ENCODE measurements at places on chromosomes 7 and 10.

DNA sequence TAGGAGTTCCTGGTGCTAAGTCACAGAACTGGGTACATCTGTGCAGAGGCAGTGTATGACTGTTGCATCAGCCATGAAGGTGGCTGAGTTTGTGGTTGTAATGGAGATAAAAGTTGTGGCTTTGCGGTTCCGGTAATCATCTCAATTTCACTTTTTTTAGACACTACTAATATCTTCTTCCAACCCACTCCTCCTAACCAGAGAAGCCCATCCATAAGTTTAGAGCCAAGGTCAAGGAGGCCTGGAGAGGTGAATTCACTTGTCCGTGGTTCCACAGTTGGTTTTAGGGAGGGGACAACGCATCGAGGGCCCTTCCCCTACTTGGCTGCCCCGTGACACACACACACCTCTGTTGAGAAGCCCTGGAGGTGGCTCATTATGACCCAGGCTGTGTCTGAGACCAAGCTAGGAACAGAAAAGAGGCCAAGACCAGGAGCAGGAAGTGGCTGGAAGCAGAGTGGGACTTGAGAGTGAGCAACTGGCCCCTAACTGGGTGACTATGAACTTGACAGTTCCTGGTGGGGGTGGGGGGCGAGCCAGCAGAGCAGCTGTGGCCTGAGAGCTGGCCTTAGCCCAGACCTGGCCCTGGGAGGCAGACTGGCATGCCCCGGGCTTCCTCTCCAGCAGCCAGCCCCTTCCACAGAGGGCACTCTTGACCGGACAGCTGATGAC lies 66.8 kb upstream of the COL13A1 start:
- no peak for DNase-seq

DNA sequence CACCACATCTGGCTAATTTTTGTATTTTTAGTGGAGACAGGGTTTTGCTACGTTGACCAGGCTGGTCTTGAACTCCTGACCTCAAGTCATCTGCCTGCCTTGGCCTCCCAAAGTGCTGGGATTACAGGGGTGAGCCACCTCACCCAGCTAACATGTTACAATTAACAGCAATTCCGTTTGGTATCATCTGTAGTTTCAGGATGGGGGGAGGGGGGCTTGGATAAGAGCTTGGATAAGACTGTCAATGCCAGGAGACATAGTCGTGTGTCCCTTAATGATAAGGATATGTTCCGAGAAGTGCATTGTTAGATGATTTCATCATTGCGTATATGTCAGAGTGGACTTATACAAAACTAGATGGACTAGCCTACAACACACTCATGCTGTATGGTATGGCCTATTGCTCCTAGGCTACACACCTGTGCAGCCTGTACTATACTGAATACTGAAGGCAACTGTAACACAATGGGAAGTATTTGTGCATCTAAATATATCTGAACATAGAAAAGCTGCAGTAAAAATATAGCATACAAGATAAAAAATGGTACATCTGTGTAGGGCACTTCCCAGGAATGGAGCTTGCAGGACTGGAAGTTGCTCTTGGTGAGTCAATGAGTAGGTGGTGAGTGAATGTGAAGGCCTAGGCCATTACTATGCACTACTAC lies 103.9 kb upstream of the TNS3 start:
- no peak for DNase-seq

- DNase-seq, result peak; percentile 31
Observed at GRCh38 chr7:151382079-151382885, 27.6 kb downstream of the WDR86 start.

DNA sequence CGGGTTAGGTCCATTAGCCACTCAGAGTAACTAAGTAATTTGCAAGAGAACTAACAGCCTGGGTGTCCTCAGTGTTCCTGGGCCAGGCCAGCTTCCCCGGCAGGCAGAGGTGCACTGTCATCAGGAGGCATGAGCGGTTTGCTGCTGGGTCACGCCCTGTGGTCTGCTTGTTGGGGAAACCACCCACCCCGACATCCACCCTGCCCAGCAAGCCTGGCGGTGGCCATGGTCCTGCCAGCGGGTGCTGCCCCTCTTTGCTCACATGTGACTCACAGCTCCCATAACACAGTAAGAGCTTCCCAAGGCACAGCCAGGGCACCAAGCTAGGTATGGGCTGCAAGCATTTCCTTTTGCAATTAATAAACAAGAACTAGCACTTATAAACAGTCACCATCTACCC lies 75.9 kb downstream of the RGS10 start:
- no peak for DNase-seq

DNA sequence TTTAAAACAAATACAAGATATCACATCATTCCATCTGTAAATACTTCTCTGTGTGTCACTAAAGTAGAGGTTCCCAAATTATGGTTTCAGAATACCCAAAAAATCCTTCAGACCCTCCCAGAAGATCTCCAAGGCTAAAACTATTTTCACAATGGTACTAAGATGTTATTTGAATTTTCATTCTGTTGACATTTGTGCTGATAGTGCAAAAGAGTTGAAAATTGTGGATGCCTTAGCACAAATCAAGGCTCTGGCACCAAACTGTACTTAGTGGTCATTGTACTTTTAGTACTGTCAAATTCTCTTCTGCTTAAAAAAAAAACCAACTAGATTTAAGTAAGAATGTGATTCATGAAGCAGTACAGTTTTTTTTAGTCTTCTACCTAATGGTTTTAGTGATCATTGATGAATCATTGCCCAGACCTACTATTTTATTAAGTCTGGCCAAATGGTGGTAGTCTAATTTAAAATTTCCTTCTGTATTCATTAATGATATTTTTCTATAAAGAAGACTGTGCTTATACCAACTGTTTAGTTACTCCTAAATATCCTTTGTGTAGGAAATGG lies 50.5 kb downstream of the TPST1 start:
- DNase-seq, result no peak

GRCh38 chr10:88964869-88965415 lies 12.4 kb upstream of the ACTA2 start:
- no peak for DNase-seq

DNA sequence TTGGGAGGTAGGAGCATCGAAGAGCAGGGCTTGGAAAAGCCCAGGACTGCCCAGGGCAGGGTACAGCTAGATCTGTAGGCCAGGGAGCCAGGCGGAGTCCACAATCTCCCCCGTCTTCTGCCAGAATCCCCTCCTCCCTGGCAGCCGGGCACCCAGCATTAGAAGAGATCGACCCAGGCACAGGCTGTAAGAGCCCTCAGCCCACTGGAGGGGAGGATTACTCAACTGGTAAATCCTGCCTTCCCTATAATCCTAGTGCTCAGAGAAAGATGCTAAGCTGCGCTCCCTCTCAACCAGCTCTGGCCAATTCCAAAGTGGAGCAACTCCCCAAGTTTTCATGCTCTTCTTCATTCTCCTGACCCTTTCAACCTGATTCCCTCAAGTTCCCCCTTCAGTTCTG lies 3.2 kb downstream of the SPOCK2 start:
- DNase-seq, result no peak

- DNase-seq, result no peak
Observed at GRCh38 chr10:113202011-113202410, 252.0 kb downstream of the TCF7L2 start.

GRCh38 chr10:33861833-33862232 lies 527.4 kb upstream of the NRP1 start:
- no peak for DNase-seq

- DNase-seq, result no peak
Observed at GRCh38 chr10:37643187-37643586, 214.2 kb downstream of the ZNF248 start.

- no peak for DNase-seq
Observed at GRCh38 chr10:624605-625332, 64.7 kb downstream of the DIP2C start.

DNA sequence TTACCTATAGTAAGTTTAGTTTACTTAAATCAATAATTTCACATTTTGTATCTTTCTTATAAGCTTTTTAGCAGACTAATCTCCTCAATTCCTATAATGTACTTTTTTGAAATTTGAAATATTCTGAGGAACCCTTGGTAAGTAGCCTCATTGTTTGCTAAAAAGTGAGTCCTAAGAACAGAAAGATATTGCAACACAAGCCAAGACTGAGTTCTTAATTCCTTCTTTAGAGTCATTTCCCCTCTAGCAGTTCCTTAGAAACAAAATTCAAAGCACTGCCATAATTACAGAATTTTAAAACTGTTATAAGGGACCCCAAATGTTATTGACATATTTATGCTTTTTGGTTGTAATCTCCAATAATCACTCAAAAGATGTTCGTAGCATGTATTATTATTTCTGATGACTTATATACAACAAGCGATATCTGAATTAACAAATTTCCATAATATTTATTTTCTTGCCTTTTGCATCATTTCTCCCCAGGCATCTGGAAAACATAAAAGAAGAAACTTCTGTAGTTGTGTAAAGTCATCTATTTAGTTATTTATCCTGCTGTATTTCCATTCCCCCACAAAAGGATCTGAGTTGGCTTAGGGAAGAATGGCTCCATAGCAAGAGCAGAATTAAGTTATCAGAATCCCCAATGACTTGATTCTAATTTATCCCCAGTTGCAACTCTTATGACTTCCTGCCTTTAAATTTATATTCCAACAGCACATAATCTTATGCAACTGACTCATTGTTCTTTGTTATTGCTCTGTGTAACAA lies 67.8 kb downstream of the TMEM26 start:
- DNase-seq, result no peak

DNA sequence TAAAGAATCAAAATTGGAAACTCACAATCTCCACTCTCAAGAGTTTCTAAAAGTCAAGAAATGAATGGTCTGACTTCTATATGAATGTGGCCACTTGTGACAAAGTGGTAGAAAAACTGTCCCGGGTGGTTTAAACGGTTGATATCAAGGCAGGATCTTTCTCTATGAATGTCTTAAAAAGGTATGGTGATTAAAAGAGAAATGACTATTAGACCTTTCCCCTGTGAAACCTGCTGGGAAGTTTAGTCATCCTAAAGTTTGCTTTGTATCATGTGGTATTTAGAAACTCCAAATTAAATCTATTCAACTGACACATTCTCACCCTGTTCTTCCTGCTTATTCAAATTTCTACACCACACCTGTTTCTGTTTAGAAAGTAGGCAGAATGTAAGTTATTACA lies 492.5 kb downstream of the XPNPEP1 start:
- DNase-seq, result no peak

GRCh38 chr10:60429084-60429849 lies 39.6 kb upstream of the ANK3 start:
- no peak for DNase-seq

GRCh38 chr7:93284908-93285307 lies 52.7 kb downstream of the VPS50 start:
- no peak for DNase-seq

DNA sequence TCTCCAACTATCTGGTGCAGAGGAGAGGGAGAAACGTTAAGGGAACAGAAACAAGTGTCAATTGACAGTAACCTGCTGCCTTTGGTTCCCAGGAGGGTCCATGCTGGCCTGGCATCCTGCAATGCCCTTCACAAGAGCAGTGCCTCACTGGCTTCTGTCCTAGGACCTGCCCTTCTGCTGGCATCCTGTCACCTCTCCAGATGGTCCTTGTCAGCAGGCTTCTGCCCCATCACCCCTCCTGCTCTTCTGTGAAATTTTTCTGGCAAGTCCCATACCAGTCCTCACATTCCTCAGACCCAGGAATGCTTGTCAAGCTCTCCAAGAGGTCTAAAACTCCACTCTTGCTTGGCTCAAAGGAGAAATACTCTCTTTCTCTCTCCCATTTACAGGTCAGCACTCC lies 34.2 kb downstream of the C10orf67 start:
- DNase-seq, result no peak

GRCh38 chr7:23547662-23548061 lies 15.9 kb upstream of the TRA2A start:
- DNase-seq, result no peak

DNA sequence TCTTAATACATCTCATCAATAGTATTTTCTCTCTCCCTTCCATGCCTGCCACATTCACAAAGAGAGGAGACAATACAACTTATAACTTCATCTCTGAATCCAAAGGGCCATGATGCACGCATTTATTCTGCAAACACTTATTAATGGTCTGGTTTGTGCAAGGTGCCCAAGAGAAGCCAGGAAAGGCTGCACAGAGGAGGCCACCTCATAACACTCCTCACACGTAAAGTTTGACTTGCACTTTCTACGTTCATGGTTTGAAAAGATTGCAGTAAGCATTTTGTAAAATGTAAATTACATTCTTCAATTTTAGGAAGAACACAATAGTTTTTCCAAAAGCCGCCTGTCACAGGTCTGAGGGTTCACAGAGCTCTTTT lies 1.2 kb upstream of the PALS2 start:
- DNase-seq, result no peak

GRCh38 chr10:72315611-72316385 lies 38.9 kb downstream of the DNAJB12 start:
- DNase-seq, result no peak

- DNase-seq, result no peak
Observed at GRCh38 chr10:121393522-121393921, 204.7 kb downstream of the FGFR2 start.

GRCh38 chr10:88232983-88233543 lies 350.1 kb downstream of the RNLS start:
- DNase-seq, result no peak

DNA sequence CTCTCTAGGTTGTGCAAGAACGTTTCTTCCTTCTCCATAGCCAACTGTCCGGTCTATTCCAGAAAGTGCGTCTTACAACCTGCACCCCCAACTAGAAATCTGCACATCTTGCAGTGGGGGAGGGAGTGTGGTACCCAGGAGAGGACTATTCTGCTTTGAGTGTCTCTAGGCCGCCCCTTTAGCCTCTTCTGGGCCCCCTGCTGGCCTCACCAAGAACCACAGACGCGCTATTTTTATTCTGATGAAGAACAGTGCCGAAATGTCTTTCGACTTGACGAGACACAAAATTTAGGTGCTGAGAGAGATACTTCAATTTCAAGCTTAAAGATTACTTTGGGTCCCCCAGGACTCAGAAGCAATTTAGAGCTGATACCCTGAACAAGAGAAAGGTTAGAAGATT lies 1.0 kb downstream of the CNPY1 start:
- DNase-seq, result no peak

DNA sequence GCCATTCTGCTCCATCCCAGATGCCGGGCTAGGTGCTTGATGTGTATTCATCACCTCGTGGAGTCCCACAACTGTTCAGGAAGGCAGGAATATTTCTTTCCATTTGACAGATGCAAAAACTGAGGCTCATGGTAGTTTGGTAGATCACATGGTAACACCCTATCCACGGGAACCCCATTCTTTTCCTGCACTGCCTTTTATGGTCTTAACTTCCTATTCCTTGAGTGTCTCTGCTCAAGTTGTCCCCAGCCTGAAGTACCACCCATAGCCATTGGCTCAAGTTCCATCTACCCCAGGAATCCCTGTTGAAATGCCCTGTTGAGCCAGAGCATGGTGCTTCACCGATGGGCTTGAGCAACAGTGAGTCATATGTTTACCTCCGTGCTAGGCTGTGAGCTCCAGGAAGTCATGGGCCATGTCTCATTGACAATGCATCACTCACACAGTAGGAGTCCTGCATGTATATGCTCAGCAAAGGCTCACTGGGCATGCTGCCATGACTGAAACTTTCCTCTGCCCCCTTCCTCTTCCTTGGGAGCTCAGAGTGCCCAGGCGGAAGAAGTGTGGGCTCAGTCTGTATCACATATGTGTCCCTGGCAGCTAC lies 71.7 kb upstream of the ADAM12 start:
- no peak for DNase-seq
